Activated T-cell treated with anti-CD3 and anti-CD28 coated beads for 4 hours (primary cell): ENCODE measurements at places on chromosomes 1 and 21.

DNA sequence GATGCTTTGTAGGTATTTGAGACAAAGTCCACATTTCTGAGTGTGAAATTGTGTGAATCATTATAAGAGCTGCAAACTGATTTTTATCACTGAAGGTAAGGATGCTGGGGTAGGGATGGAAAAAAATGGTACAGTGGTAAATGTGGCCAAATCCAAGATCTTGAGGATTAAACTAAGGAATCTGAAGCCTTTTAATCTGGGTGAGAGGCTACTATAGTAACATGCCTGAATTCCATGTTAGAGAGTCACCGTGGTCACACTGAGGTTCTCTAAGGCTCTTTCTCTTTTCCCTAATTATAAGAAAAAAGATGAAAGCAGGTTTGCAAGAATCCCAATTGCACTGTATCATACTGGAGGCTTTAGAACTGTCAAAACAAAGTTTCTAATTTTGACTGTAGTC is 17.6 kb downstream of the PTGER3 start:
- DNase-seq = no peak

DNA sequence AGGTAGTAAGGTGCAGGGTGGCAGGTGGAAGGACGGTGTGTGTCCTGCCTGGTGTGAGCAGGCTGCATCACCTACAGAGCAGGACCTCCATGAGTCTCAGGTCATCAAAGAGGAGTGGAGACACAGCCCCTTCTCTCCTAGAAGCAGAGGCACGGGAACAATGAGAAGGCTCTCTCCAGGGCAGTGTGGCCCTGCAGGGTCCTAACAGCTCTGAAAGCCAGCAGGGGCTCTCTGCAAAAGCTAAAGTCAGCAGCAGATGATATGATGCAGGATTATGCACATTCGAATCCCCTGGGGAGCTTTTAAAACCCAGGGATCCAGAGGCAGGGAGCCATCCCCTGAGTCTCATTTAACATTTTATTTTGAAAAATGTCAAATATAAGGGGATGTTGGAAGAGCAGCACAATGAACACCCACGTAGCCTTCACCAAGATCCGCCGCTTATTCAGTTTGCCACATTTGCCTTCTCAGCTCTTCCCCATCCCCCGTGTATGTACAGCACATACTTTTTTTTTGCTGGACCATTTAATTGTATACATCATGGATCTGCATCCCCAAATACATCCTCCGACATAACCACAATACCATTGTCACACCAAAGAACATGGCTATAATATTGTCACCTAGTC is 88.1 kb downstream of the CNIH3 start:
- DNase-seq = no peak

- no peak for DNase-seq
These were observed 93.9 kb downstream of the DAB1 start for GRCh38 chr1:57329937-57330336.

GRCh38 chr1:4076346-4076745 is 176.3 kb upstream of the C1orf174 start:
- DNase-seq = no peak

- no peak for DNase-seq
These were observed 239.1 kb upstream of the IRF2BP2 start for GRCh38 chr1:234848972-234849649.

DNA sequence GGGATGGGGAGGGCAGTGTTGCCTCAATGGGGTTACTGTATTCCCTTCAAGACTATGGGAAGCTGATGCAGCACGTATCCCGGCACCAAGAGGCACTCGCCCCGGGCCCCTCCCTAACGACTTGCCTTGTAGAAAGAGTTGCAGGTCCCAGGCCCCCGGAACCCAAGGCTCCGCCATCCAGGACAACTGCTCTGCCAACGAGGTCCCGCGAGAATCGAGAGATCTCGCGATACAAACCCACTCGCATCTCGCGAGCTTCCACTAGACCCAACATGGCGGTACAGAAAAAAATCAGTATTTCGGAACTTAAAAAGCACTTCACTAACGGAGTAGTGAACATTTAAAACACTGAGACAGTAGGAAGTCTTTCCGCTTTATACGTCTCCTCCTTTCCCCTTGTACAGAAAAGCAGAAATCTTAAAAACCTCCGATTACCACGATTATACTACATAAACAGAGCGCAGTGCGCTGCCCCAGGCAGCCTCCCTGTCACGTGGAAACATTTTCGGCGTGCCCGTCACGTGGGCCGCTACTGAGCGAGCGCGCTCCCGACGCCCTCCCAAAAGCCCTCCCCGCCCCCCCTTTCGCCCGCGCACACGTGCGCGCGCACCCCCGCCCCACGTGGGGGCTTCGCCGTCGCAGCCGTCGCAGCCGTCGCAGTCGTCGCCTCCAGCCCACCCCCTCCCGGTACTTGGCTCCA is at the start of gene ZZZ3:
Gene ZZZ3 (minus strand): TSS at position 199 of the 700 bp plus-strand sequence. CDS start 49,304 bp downstream, outside the sequence.
- peak; percentile 90 for DNase-seq

DNA sequence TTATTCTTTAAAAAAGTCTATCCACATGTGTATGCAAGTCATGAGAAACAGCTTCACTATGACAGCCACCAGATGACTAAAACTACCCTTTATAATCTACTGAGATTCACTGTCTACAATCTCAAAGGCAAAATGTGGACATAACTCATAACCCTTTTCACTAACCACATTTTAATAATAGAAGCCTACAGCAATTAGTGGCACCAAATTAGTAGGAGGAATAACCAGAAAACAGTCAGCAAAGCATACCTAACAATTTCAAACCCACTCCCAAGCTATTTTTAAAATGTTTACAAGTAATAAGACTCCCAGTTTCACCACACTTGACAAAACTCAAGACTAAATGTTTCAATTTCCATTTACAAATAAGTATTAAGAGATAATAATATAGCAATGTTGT is 442.9 kb downstream of the PTPRC start:
- DNase-seq = no peak

GRCh38 chr1:18527921-18528320 is 47.2 kb downstream of the KLHDC7A start:
- DNase-seq = no peak

- no peak for DNase-seq
These were observed 61.4 kb downstream of the ACTL8 start for GRCh38 chr1:17816511-17816910.

- DNase-seq = no peak
These were observed 424 bp upstream of the NECAP2 start for GRCh38 chr1:16440131-16440469.

- DNase-seq = no peak
These were observed 10.2 kb downstream of the OSCP1 start for GRCh38 chr1:36440044-36440443.

GRCh38 chr1:203098445-203098844 is 12.6 kb upstream of the MYOG start:
- no peak for DNase-seq

GRCh38 chr1:25026730-25027450 is 96.8 kb upstream of the RUNX3 start:
- DNase-seq = no peak

DNA sequence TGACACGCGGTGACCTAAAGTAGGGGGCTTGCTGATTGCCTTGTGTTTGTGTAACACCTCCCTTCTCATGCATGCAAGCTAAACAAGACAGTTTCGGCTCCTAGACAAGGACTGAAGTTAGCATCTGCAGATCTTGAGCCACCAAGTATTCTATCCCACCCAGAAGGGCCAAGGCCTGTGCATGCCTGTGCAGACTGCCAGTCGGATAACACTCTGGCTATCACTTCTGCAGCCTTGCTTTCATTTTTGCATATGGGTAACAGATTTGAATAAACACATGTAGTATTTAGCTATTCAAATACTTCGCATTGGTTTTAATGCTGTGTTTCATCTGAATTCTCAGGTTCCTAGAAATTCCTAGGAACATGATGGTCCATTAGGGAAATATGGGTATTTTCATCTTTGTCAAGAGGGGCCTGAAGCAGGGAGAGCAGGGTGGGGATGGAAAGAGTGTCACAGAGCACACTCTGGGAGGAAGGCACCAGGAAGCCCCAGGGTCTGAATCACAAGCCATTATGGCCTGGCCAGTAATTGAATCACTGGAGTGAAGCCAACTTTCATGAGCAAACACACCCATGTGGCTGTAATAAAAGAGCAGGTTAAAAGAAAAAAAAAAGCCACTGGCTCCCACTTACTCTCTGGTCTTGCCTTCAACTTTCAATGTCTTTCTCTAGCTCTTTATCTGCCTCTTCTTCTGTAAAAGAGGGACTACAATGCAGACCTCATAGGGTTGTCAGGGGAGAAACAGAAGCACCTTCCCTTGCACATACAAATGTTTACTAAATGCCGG is 28.3 kb downstream of the GADD45A start:
- no peak for DNase-seq

- no peak for DNase-seq
These were observed 10.6 kb downstream of the G0S2 start for GRCh38 chr1:209685821-209686220.

- no peak for DNase-seq
These were observed 81.2 kb downstream of the EPHB2 start for GRCh38 chr1:22791831-22792347.

- DNase-seq = no peak
These were observed 80.0 kb downstream of the JMJD4 start for GRCh38 chr1:227654858-227655752.

GRCh38 chr1:241592273-241592958 is 47.8 kb downstream of the CHML start:
- DNase-seq = no peak

- no peak for DNase-seq
These were observed 8.4 kb downstream of the SLC35F3 start for GRCh38 chr1:233912909-233913308.

GRCh38 chr1:10216090-10216749 is 5.8 kb downstream of the KIF1B start:
- DNase-seq = no peak

GRCh38 chr1:160756849-160757201 is 17.8 kb downstream of the SLAMF7 start:
- DNase-seq = no peak

DNA sequence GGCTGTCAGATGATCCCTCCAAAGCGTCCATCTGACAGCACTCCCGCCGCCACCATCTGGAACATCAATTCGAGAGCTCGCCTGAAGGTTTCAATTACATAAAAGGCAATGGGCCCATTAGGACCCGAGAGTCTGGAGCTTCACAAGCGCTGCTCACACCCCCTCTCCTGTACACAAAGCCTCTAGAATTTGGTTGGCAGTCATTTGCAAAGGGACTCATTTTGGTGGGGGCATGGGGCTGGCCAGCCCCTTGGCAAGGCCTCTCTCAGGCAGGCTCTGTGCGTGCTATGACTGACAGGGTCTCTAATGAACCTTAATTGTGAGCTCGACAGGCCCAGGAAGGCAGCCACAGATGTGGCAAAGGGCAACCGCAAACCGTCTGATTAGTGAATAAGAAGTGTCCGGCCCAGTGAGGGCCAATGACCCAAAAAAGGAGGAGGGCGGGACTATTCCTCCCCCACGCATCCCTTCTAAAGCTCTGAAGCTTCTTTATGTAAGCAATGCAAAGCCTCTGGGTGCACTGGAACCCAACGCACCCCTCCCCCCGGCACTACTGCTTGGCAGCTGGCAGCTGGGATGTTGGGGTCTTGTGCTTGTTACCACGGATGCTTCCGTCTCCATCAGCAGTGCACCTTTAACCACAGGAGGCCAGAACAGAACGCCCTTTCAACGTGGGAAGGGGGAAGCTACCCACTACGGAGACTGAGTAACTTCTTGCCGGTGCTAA is 79.4 kb downstream of the CAPZB start:
- no peak for DNase-seq

DNA sequence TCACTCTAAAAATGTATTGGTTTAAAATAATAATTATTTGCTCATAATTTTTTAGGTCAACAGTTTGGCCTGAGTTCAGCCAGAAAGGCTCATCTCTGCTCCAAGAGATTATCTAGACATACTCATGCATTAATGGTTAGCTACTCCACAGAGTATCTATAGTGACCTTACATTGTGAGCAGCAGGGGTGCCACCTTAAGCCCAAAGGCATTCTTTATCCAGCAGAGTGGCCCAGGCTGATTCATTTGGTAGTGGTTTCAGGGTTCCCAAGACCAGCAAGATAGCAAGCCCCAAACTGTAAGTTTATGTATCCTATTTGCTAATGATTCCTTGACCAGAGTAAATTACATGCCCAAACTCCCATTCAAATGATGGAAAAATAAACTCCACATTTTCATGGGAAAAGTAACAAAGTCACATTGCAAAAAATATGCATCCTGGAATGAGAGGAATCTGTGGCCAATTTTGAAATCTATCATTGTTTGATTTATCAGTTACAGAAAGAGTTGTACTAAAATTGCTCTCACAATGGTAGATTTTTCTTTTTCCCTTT is 182.6 kb upstream of the KCNK2 start:
- no peak for DNase-seq

- DNase-seq = no peak
These were observed 196.9 kb upstream of the C8B start for GRCh38 chr1:57162607-57163261.

- DNase-seq = no peak
These were observed at the start of gene FCRL3 for GRCh38 chr1:157700732-157701131. TSS of gene FCRL3 (minus strand) at chr1:157700769. CDS start at chr1:157700489, 280 bp downstream.
